ENCODE measurements at places on chromosomes 4 and X. TPM values are rescaled to one million over a fixed set of nuclear protein-coding genes. Genes with fewer than 3 reads are reported as not detected.

- no peak for DNase-seq
These were observed 20.4 kb upstream of the SCD5 start for GRCh38 chr4:82818664-82819662.

GRCh38 chr4:41150401-41150800, 63.9 kb downstream of the APBB2 start:
- DNase-seq: no peak

GRCh38 chrX:65941775-65942174, 98.1 kb downstream of the VSIG4 start:
- DNase-seq: no peak

DNA sequence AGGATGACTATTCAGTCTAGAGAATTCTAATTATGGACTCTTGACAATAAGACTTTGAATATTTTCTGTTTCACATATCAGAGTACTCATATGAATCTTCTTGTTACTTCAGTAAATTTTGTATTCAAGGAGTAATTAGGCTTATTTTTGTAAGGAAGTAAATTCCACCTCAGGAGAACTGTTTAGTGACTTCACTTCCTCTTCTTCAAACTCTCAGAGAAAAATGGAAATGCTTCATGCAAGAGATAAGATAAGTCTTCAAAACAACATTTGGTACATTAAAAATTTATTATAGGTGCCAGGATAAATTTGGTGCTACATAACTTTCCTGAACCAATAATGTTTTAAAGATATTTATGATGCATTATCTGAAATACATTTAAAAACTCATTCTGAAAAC, 1421.9 kb downstream of the PCDH7 start:
- no peak for DNase-seq

DNA sequence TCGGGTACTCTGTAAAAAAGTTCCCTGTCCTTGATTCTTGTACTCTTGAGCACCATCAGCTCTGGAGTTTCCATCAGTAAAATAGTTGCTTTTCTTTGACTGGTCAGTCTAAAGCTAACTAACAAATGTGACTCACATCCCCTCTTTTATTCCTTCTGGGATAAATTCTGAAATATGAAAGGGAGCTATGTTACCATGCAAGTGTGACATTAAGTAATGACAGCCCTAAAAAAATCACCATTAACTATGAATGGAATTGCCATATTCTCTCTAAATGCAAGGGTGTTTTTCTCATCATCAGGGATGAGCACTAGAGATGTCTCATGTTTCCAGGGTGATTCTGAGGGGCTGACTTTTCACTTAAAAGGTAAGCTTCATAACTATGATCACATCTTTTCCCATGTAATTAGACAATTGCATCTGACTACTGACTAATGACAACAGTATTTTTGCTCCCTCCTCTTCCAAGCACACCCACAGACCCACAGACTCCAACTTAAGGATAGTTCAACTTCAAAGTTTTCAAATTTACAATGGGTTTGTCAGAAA, 26.9 kb upstream of the RASGEF1B start:
- DNase-seq: no peak

- no peak for DNase-seq
These were observed 425.7 kb downstream of the PABPC4L start for GRCh38 chr4:133775881-133776280.

The TEX11 gene
- total RNA-seq: 0.12 TPM

The BTK gene
- not detected for total RNA-seq

- no peak for DNase-seq
These were observed 71.9 kb downstream of the ARSJ start for GRCh38 chr4:113907559-113907958.
